ENCODE measurements at places on chromosomes 13 and 19. TPM values are rescaled to one million over a fixed set of nuclear protein-coding genes. Genes with fewer than 3 reads are reported as not detected.
A peak's percentile ranks its signal among the peaks of the same experiment; 100 is the strongest.

DNA sequence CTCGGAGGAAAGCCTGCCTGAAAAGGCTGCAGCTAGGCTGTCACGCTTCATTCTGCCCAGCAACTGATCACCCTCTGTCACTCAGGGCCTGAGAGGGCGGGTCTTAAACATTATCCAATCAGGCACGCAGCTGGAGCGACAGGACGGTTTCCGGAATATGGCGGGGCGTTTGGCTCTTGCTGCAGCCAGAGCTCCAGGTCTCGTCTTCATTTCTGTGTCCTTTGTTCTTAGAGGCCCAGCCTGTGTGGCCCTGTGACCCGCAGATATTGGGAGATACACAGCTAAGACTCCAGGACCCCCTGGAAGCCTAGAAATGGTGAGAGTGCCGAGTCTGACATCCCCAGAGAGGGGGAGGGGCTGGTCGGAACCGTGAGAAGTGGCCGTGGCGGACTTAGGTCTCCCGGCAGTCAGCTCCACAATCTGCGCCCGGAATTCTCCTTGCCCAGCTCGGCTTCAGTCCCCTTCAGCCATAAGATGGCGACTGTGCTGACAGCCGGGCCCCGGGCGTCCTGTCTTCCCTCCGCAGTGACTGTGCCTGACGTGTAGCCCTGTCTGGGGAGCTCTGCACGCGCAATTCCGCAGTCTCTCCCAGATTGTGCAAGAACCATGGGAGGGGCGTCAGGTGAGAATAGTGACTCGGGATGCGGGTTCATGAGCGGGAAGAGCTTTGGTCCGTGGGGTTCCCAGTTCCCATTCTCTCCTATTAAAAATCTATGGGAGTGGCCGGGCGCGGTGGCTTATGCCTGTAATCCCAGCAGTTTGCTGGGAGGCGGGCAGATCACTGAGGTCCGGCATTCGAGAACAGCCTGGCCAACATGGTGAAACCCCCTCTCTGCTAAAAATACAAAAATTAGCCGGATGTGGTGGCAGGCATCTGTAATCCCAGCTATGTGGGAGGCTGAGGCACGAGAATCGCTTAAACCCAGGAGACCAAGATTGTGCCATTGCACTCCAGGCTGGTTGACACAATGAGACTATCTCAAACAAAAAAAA is at the start of gene ZNF429:
TSS of gene ZNF429 (plus strand) at position 144 of the 993 bp plus-strand sequence. CDS start at position 314, 170 bp downstream.
- peak within 1 kb of the TSS; percentile 61 for H3K4me3 ChIP-seq
- H3K27me3 ChIP-seq: no peaks in the 10 kb centered on the region
- peak within 1 kb of the TSS; percentile 99 for H3K27ac ChIP-seq
- H3K4me1 ChIP-seq: no peaks in the 10 kb centered on the region
- no peaks in the 10 kb centered on the region for H3K36me3 ChIP-seq
- DNase-seq: peak; percentile 97

- DNase-seq: no peak
- no peak overlapping the region for H3K27ac ChIP-seq
- peaks cover 5% of the 10 kb centered on the region for H3K36me3 ChIP-seq
- H3K4me3 ChIP-seq: no peak overlapping the region
- peaks cover 17% of the 10 kb centered on the region for H3K4me1 ChIP-seq
These were observed 5.6 kb downstream of the PTOV1 start for GRCh38 chr19:49856574-49857021.

GRCh38 chr13:44051405-44051804 is 171.7 kb downstream of the LACC1 start:
- H3K36me3 ChIP-seq: no peaks in the 10 kb centered on the region
- DNase-seq: no peak

Gene USHBP1
- total RNA-seq: not detected

Gene KLK15
- total RNA-seq: not detected

GRCh38 chr13:111667757-111668156 is 347.3 kb downstream of the TEX29 start:
- no peaks in the 10 kb centered on the region for H3K36me3 ChIP-seq
- peaks cover 6% of the 10 kb centered on the region for H3K27me3 ChIP-seq
- H3K4me1 ChIP-seq: no peaks in the 10 kb centered on the region
- H3K4me3 ChIP-seq: no peak overlapping the region

GRCh38 chr19:3434630-3435553 is 45.4 kb downstream of the SMIM24 start:
- H3K4me3 ChIP-seq: peak overlapping the region; percentile 67
- peak; percentile 99 for DNase-seq
- peak overlapping the region; percentile 98 for H3K27ac ChIP-seq
- H3K27me3 ChIP-seq: no peaks in the 10 kb centered on the region
- H3K4me1 ChIP-seq: peaks cover 3% of the 10 kb centered on the region

- H3K27ac ChIP-seq: no peak overlapping the region
- peaks cover 52% of the 10 kb centered on the region for H3K27me3 ChIP-seq
- H3K4me3 ChIP-seq: no peak overlapping the region
- H3K36me3 ChIP-seq: no peaks in the 10 kb centered on the region
These were observed 3.7 kb downstream of the RUBCNL start for GRCh38 chr13:46383383-46383782.

Gene ZNF324B
- total RNA-seq: 7.0 TPM

GRCh38 chr19:10135551-10136334 is 16.0 kb upstream of the EIF3G start:
- no peaks in the 10 kb centered on the region for H3K27me3 ChIP-seq
- no peaks in the 10 kb centered on the region for H3K36me3 ChIP-seq
- no peak overlapping the region for H3K4me3 ChIP-seq
- H3K27ac ChIP-seq: no peak overlapping the region

DNA sequence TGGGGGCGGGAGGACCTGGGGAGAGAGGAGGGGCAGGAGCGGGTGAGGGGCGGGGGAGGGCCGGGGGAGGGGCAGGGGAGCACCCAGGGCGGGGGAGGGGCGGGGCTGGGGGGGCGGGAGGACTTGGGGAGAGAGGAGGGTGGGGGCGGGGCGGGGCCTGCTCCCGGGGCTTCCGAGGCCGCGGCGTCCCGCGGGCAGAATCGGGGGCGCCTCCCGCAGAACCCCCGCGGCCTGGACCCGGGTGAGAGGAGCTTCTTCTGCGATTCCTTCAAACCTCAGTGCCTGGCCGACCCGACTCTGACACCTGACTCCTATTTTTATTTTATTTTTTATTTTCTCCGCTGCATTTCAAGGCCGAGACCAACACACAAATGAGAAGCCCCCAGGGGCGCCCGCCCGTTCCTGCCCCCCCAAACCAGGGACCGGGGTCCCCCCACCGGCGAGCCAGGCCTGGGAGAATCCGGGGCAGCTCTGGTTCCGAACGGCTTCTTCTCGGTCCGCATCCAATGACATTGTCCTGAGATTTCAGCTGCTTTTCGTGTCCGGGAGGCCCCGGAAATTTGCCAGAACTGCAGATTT is 470 bp upstream of the GRTP1 start:
- H3K36me3 ChIP-seq: peaks cover 5% of the 10 kb centered on the region
- peak overlapping the region; percentile 52 for H3K4me3 ChIP-seq
- H3K4me1 ChIP-seq: peaks cover 7% of the 10 kb centered on the region
- no peak for DNase-seq
- H3K27me3 ChIP-seq: no peaks in the 10 kb centered on the region

- H3K4me1 ChIP-seq: peaks cover 7% of the 10 kb centered on the region
- no peak overlapping the region for H3K4me3 ChIP-seq
- no peaks in the 10 kb centered on the region for H3K27me3 ChIP-seq
- H3K27ac ChIP-seq: no peak overlapping the region
- DNase-seq: peak; percentile 10
These were observed 27.3 kb downstream of the INTS6 start for GRCh38 chr13:51425410-51426042.

- no peak for DNase-seq
- no peaks in the 10 kb centered on the region for H3K27me3 ChIP-seq
- H3K36me3 ChIP-seq: no peaks in the 10 kb centered on the region
- H3K4me3 ChIP-seq: no peak overlapping the region
- peaks cover 2% of the 10 kb centered on the region for H3K4me1 ChIP-seq
These were observed 114.4 kb downstream of the ZAR1L start for GRCh38 chr13:32200741-32201140.

DNA sequence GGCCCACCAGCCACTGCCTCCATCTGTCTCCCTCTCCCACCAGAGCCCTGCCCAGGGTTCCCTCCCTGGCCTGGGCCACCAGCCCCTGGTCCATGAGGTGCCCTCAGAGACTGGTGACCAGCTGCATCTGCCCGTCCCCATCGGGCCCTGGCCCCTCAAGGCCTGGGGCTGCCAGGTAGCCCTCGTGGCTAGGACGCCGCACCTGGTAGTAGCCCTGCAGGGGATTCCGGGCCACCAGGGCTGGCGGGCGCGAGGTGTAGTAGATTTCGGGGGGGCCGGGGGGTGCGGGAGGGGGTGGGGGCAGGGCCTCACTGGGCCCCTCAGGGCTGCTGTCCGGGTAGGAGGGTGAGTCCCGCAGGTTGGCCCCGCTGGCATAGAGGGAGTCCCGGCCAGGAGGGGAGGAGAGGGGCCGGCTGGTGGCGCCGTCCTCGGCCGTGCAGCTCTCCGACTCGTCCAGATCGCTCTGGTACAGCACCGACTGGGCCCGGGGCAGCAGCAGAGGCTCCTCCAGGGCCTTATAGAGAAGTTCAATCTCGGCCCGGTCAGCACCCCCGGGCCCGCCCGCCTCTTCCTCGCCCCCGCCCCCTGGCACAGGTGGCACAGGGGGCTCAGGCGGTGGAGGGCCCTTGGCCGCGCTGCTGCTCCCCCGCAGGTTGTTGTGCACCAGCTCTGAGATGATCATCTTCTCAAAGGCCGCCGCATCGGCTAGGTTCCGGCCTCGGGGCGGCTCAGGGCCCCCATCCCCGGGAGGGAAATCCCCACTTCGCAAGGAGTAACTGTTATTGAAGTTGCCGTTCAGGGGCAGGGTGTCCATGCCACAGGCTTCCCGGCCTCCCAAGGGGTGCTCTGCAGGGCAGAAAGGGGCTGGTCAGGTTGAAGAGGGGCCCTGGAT is 14.6 kb upstream of the ASF1B start:
- DNase-seq: no peak
- H3K27me3 ChIP-seq: no peaks in the 10 kb centered on the region
- H3K4me3 ChIP-seq: no peak overlapping the region
- peak overlapping the region; percentile 90 for H3K27ac ChIP-seq
- H3K36me3 ChIP-seq: no peaks in the 10 kb centered on the region
- peaks cover 11% of the 10 kb centered on the region for H3K4me1 ChIP-seq

Gene DGKH
- total RNA-seq: 8.5 TPM

- H3K27ac ChIP-seq: no peak overlapping the region
- no peaks in the 10 kb centered on the region for H3K27me3 ChIP-seq
- DNase-seq: no peak
- no peak overlapping the region for H3K4me3 ChIP-seq
These were observed 17.0 kb downstream of the KL start for GRCh38 chr13:33033051-33033812.

DNA sequence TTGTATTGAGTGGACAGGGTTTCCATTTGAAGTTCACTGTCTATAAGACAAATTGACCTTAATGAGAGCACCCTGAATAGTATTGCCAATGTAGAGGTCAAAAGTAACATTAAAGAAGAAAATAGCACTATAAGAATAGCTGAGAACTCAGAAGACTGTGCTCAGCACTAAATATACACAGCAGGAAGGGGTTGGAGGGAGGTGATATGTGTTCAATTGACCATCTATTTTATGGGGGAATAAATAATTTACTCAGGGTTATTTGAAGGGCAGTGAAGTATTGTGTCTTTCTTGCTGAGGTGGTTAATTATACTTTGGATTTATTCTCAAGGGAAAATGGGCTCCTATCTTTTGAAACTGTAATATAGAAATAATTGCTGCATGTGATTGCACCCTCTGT is 1380.5 kb upstream of the SPRY2 start:
- no peak for DNase-seq
- H3K36me3 ChIP-seq: no peaks in the 10 kb centered on the region
- no peaks in the 10 kb centered on the region for H3K4me1 ChIP-seq
- H3K4me3 ChIP-seq: no peak overlapping the region

- H3K27me3 ChIP-seq: no peaks in the 10 kb centered on the region
- no peak overlapping the region for H3K4me3 ChIP-seq
- H3K36me3 ChIP-seq: no peaks in the 10 kb centered on the region
- no peak for DNase-seq
These were observed 3.6 kb downstream of the FAM187B start for GRCh38 chr19:35224681-35225571.

GRCh38 chr19:3098515-3099346 is 4.6 kb downstream of the GNA11 start:
- H3K27ac ChIP-seq: peak overlapping the region; percentile 92
- DNase-seq: no peak
- no peaks in the 10 kb centered on the region for H3K27me3 ChIP-seq

Gene AKAP8L
- total RNA-seq: 88.7 TPM

GRCh38 chr13:38902551-38902950 is 88.1 kb downstream of the STOML3 start:
- H3K27ac ChIP-seq: no peak overlapping the region
- no peak overlapping the region for H3K4me3 ChIP-seq
- DNase-seq: no peak

DNA sequence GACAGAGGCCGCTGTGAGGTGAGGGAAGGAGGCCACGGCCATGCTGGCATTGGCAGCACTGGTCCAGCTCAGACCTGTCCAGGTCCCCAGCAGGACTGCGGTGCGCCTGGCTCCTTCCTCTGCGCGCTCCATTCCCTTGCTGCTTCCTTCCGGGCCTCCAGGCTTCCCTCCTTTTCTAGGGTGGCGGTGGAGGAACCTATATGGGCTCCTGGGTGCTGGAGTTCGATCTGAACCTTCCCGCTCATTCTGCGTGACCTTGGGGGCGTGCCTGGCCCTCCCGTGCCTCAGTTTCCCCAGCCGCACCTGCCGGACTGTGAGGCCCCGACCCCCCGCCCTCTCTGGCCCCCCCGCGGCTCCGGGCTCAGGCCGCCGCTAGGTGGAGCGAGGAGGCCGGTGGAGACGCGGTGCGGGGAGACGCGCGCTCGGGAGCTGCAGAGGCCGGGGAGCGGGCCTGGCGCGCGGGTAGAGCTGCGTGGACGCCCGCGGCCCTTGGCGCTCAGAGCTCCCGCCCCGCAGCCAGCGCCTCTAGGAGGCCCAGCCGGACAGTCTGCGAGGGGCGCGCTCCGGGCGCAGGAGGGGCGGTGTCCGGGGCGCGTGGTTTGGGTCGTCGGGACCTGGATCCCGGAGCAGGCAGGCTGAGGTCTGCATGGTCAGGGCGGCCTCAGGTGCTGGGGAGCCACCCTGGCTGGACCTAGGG is 29.9 kb downstream of the EFNA2 start:
- H3K27me3 ChIP-seq: peaks cover 8% of the 10 kb centered on the region
- H3K27ac ChIP-seq: no peak overlapping the region
- no peak overlapping the region for H3K4me3 ChIP-seq
- no peaks in the 10 kb centered on the region for H3K36me3 ChIP-seq
- H3K4me1 ChIP-seq: peaks cover 13% of the 10 kb centered on the region
- DNase-seq: peak; percentile 76

Gene OVOL3
- not detected for total RNA-seq

- H3K36me3 ChIP-seq: no peaks in the 10 kb centered on the region
- DNase-seq: no peak
- H3K4me1 ChIP-seq: peaks cover 9% of the 10 kb centered on the region
- no peaks in the 10 kb centered on the region for H3K27me3 ChIP-seq
- H3K4me3 ChIP-seq: no peak overlapping the region
These were observed 1.2 kb upstream of the MCF2L start for GRCh38 chr13:112967686-112968379.

Gene IZUMO2
- total RNA-seq: not detected

Gene CD177
- 0.30 TPM for total RNA-seq

Gene ETV2
- 1.0 TPM for total RNA-seq

Gene DDX49
- 45.8 TPM for total RNA-seq

- no peaks in the 10 kb centered on the region for H3K4me1 ChIP-seq
- no peak overlapping the region for H3K27ac ChIP-seq
- no peaks in the 10 kb centered on the region for H3K27me3 ChIP-seq
- no peak overlapping the region for H3K4me3 ChIP-seq
These were observed 356.5 kb upstream of the SLITRK6 start for GRCh38 chr13:86155756-86156155.

Gene SPTBN4
- total RNA-seq: 0.67 TPM
